ENCODE measurements at places on chromosomes 1 and 21. TPM values are rescaled to one million over a fixed set of nuclear protein-coding genes. Genes with fewer than 3 reads are reported as not detected.

Gene KCNT2
- 0.16 TPM for polyA plus RNA-seq

Gene SYNC
- polyA plus RNA-seq, result 1.1 TPM

Gene FMO3
- not detected for polyA plus RNA-seq

Gene NUF2
- 75.0 TPM for polyA plus RNA-seq

Gene C8A
- not detected for polyA plus RNA-seq

Gene ASTN1
- 0.20 TPM for polyA plus RNA-seq

Gene FAM151A
- not detected for polyA plus RNA-seq

Gene IGSF21
- not detected for polyA plus RNA-seq

Gene FCRL6
- not detected for polyA plus RNA-seq

Gene PKN2
- 13.2 TPM for polyA plus RNA-seq

Gene GRIK1
- 0.19 TPM for polyA plus RNA-seq

Gene OVAAL
- not detected for polyA plus RNA-seq

Gene BSND
- not detected for polyA plus RNA-seq

Gene FCGR3B
- polyA plus RNA-seq, result 0.36 TPM

Gene HUNK
- not detected for polyA plus RNA-seq

Gene CRP
- not detected for polyA plus RNA-seq

Gene CYP4A11
- not detected for polyA plus RNA-seq

Gene CELA2A
- polyA plus RNA-seq, result not detected

Data from K562 (cell line).